ENCODE measurements at places on chromosomes 5 and 9.
A peak's percentile ranks its signal among the peaks of the same experiment; 100 is the strongest.

GRCh38 chr5:176545737-176546509 is 3.2 kb upstream of the CDHR2 start:
- DNase-seq = no peak

GRCh38 chr5:150302301-150303069 is at the start of gene ARSI:
TSS of gene ARSI (minus strand) at chr5:150302905. CDS start at chr5:150302373, 532 bp downstream.
- peak; percentile 76 for DNase-seq

DNA sequence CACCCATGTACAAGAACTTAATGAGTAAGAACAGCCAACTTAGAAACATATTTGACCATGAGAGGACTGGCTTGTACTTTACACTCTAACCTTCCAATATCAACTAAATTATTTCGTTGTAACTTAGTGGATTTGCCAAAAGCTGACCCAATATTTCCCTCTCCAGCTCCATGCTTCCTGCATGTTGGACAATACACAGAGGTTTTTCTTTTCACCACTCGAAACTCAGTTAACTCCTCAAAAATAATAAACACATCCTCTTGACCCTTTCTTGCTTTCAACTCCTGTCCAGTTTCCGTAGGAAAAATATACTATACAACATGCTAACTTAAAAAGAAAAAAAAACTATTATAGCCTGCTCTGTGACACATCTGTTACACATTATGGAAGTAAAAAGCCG is 188.9 kb downstream of the MPDZ start:
- DNase-seq = no peak

- DNase-seq = no peak
These were observed 84.8 kb downstream of the CAMK4 start for GRCh38 chr5:111308951-111309350.

- no peak for DNase-seq
These were observed 362.9 kb downstream of the TRIM32 start for GRCh38 chr9:117050007-117050406.

DNA sequence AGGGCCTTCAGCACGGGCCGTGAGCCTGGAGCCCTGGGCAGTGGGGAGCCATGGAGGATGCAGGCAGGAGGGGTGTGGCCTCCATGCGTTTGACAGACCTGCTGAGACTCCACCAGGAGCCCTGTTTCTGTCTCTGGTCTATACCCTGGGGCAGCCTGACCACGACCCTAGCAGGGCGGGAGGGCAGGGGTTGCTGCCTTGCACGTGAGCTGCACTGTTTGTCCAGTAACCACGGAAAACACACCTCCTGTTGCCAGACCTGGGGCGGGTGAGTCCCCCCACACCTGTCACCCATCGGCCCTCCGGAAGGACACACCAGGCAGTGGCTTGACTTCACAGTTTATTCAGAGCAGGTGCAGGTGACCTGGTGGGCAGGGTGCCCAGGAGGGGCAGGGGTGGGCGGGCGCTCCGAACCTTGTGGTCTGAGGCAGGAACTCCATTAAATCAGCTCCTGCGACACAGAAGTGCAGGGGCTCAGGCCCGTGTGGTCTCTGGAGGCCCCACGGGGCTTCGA is 3.9 kb downstream of the LCN8 start:
- no peak for DNase-seq

- no peak for DNase-seq
These were observed 25.7 kb upstream of the RFK start for GRCh38 chr9:76419782-76420380.

GRCh38 chr9:119868694-119869093 is 499.5 kb upstream of the BRINP1 start:
- DNase-seq = no peak

GRCh38 chr5:128674837-128675446 is 136.9 kb upstream of the FBN2 start:
- peak; percentile 8 for DNase-seq

DNA sequence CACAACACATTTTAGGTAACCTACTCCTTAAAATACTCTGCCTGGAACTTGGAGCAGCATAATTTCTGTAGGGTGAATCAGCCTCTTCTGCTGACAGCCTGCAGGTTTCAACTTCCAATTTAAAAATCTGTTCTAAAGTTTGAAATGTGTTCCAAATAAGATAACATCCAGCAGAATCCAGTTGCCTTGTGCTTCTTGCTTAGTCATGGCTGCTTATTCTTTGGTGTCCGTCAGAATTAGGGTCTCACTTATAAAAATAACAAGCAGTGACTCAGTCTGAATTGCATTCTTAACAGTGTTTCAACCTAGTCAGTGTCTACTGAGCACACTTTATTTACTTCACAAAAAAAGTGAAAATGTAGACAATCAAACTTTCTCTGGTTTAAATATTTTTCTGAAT is 3.7 kb downstream of the CDH6 start:
- no peak for DNase-seq

DNA sequence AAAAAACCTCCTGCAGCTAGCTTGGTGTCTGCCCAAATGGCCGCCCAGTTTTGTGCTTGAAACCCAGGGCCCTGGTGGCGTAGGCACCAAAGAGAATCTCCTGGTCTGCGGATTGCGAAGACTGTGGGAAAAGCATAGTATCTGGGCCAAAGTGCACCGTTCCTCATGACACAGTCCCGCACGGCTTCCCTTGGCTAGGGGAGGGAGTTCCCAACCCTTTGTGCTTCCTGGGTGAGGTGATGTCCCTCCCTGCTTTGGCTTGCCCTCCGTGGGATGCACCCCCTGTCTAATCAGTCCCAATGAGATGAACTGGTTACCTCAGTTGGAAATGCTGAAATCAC is 83.0 kb upstream of the JAK2 start:
- DNase-seq = no peak

GRCh38 chr9:91536211-91536691 is 112.6 kb upstream of the NFIL3 start:
- peak; percentile 69 for DNase-seq

DNA sequence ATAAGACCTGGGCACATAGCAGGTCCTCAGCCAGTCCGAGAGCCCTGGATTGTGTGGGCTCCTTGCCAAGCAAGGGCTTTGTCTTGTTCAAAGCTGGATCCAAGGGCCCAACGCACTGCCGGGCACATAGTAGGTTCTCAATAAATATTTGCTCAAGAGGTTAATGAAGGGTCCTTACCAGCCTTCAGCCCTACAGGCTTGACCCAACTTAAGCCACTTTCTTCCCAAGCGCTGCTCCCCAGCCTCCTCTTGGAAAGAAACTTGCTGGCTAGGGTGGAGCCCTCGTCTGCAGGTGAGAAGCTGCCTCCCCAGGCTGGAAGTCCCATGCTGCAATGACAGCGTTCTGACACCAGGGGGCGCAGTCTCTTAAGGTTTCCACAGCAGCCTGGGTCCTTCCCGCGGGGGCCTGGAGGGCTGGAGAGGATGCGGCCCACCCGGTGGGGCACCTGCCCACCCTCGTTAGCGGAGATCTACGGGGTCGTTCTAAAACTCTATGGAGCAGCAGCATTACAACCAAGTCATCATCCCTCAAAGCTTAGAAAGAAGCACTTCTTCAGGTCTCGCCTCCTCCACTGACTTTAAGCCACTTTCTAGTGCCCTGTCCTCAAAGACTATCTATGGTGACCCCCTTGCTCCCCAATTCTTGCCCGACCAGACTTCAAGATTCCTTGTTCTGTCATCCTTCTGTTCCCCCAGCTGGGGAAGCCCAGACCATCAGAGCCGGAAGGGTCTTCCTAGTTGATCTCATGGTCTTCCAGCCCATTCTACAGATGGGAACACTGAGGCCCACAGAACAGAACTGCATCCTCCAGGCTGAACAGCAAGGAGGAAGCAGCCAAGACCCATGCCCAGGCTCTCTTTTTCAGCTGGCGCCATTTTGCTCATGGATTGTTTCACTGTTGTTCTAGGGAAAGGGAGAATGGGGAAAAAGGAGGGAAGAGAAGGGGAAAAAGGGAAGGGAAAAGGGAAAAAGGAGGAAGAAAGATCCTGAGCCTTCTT is 115.4 kb downstream of the LHX2 start:
- DNase-seq = peak; percentile 90

GRCh38 chr9:124441291-124441690 is 9.0 kb upstream of the ADGRD2 start:
- no peak for DNase-seq

DNA sequence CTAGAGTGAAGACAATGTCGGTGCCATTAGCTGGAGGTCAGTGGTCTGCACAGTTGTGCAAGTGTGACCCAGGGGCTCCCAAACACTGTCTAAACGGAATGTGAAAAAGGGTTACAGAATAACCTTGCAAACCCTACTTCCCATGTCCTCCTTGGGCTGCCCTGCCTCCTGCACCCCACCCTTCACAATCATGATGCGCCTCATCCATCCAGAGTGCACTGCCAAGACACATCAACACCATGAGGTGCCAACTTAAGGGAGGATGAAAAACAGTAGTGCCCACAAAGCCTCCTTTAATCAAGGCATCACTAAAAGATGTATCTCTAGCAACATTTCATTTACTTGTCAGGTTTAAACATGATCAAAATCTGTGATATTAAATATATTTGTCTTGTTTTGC is 87.1 kb downstream of the SETX start:
- no peak for DNase-seq

GRCh38 chr9:8863069-8863468 is 1063.5 kb upstream of the DMAC1 start:
- no peak for DNase-seq

GRCh38 chr5:95759634-95760033 is 28.5 kb downstream of the RHOBTB3 start:
- no peak for DNase-seq

- DNase-seq = peak; percentile 38
These were observed 69.3 kb downstream of the SNX30 start for GRCh38 chr9:112819635-112820496.

DNA sequence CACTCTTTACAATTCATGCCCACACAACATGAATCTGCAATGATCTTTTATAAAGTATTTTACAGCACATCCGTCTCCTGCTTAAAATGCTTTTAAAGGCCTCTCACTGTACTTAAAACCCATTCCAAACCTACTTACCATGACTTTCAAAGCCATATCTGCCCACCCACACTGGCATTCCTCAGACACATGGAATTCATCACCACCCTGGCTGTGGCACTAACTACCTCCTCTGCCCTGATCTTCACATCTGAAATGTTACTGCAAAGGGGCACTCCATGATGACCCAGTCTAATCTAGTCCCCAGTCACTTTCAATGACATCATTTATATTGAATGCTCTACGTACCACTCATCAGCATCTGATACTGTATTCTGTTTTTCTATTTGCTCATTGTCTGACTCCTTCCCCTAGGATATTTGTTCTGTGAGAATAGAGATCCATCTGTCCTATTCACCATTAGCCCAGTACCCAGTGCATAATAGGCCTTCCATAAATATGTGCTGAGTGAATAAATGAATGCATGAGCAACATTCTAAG is 193.2 kb upstream of the KIF2A start:
- DNase-seq = no peak

DNA sequence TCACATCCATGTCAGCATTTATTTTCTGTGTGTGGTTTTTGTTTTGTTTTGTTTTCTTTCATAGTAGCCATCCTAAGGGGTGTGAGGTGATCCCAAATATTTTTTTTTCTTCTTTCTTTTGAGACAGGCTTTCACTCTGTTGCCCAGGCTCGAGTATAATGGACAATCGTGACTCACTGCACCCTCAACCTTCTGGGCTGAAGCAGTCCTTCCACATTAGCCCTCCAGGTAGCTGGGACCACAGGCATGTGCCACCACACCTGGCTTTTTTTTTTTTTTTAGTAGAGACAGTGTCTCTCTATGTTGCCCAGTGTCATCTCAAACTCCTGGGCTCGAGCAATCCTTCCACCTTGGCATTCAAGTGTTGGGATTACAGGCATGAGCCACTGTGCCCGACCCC is 59.1 kb downstream of the CDC42SE2 start:
- DNase-seq = no peak

- no peak for DNase-seq
These were observed 174.9 kb upstream of the PUM3 start for GRCh38 chr9:3018691-3019230.

DNA sequence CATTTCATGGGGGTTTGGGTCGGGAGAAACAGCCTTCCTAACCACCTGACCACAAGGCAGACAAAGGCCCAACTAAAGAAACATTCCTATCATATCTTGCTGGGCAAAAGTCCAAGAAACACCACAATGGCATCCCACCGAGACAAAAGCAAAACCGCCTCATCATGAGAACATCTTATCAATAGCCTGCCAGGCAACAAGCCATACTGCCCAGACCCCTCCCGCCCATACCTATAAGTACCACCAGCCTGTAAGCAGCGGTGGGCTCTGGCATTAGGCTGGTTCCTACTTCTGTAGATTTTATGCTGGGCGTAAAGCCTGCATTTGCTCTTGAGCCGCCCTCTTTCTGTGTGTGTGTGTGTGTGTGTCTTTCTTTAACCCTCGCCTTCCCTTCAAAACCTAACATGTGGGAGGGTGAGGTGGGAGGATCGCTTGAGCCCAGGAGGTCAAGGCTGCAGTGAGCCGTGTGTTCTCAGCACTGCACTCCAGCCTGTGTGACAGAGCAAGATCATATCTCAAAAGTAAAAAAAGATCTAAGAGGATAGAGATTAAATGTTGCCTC is 56.9 kb downstream of the PDE6A start:
- DNase-seq = no peak

- no peak for DNase-seq
These were observed 203.7 kb downstream of the SH3GL2 start for GRCh38 chr9:17782430-17783149.

DNA sequence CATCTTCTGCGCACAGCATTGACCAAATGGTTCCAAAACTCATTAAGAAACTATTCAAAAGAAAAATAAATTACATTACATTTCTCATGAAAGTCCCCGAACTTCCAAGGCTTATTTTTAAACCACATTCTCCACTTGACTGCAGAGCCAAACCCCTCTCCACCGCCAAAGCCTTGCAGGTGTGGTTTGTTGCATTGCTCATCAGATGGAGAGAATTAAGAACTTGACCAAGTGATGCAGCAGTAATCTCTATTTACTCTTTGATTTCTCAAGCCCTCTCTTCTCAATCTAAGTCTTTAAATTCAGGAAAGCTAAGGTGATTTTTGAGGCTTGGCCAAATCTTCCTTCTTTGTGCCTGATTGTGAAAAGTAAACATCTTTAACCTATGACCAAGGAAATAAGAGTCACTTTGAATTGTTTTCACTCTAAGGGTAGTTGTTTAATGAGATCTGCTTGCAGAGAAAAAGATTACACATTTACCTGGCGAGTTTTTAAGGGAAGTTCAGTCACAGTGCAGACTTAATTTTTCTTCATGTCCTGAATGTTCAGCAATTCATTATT is 290.5 kb upstream of the ITGA1 start:
- no peak for DNase-seq

GRCh38 chr5:54738118-54738972 is 220.8 kb downstream of the SNX18 start:
- DNase-seq = peak; percentile 23

GRCh38 chr5:153866176-153866575 is 172.5 kb downstream of the FAM114A2 start:
- DNase-seq = no peak

- no peak for DNase-seq
These were observed 1.7 kb downstream of the LCN1 start for GRCh38 chr9:135522931-135523330.

- DNase-seq = no peak
These were observed 105.7 kb upstream of the KLF9 start for GRCh38 chr9:70519912-70520724.

GRCh38 chr5:82635561-82636288 is 357.6 kb upstream of the RPS23 start:
- DNase-seq = no peak

All from H54 (cell line).